CD4-positive, alpha-beta T cell treated with Interleukin-17A for 1 hour (primary cell): ENCODE measurements at places on chromosomes 1 and 21.

GRCh38 chr1:204223129-204223860 is 9.5 kb upstream of the GOLT1A start:
- no peak for DNase-seq

GRCh38 chr1:11475748-11476147 is 3.2 kb upstream of the DISP3 start:
- no peak for DNase-seq

GRCh38 chr1:6695868-6696267 is 5.7 kb downstream of the DNAJC11 start:
- no peak for DNase-seq

DNA sequence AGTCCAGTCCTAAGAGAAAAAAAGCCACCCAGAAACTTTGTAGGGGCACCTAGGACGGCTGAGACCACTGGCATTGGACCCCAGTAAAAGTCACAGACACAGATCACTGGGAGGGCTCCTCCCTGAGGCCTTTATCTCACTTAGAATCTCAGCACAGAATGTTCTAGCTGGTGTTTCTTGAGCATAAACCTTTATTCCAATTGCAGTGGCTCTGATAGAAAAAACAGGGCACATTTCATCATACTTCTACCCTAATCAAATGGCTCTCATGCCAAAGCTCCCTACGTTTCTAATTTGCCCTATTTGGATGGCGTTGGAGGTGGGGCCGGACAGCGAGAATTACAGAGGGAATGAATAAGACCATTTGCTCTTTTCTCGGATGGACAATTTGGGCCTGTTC is 53.8 kb downstream of the NGF start:
- DNase-seq = no peak

DNA sequence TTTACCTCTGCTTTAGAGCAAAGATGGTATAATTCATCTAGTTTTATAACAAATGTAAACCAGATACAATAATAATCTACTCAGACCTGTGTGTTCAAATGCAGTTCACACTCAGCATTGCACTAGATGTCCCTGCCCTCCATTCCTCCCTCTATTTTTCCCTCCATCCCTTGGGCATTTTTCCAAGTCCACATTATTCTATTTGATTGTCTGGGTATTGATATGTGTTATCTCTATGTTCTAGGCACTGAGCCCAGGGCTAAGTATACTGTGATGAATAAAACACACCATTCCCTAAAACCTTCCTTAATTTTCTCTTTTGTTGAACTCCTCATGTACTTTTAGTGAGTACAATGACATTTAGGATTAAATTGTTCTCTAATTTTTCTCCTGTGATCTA is 66.2 kb upstream of the HMCN1 start:
- DNase-seq = no peak

- DNase-seq = no peak
These were observed 39.5 kb downstream of the TGFB2 start for GRCh38 chr1:218384581-218384993.

GRCh38 chr21:34154878-34155277 is 81.5 kb downstream of the MRPS6 start:
- DNase-seq = no peak

GRCh38 chr1:3052501-3052900 is 16.5 kb upstream of the PRDM16 start:
- DNase-seq = no peak

GRCh38 chr1:87403061-87403820 is 74.6 kb downstream of the LMO4 start:
- DNase-seq = no peak

DNA sequence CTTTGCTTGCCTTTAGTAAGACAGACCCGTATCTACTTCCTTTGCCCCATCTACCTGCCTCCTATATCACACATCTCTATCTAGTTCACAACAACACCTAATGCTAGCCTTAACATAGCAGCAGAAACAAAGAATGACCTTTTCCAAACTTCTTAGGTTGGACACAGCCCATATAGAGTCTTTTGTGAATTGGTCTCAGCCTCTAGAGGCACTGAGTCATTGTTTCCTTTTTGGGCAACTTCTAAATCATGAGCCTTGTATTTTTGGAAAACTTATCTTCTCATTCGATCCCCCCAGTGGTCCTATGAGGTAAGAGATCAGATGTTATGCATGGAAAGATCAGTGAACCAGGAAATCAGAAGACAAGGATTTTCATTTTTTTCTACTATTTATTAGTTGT is 679.4 kb upstream of the USP24 start:
- DNase-seq = no peak

DNA sequence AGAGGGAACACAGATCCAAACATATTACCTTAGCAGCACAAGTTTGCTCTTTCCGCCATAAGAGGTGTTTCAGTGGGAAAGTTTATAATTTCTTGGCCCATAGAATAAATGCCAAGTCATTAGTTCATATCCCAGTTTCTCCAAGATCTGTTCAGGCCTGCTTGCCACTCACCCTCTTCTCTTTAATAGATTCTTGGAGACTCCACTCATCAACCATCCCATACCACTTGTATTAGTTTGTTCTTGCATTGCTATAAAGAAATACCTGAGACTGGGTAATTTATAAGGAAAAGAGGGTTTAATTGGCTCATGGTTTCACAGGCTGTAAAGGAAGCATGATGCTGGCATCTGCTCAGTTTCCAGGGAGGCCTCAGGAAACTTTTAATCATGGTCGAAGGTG is 34.8 kb upstream of the MYSM1 start:
- no peak for DNase-seq

DNA sequence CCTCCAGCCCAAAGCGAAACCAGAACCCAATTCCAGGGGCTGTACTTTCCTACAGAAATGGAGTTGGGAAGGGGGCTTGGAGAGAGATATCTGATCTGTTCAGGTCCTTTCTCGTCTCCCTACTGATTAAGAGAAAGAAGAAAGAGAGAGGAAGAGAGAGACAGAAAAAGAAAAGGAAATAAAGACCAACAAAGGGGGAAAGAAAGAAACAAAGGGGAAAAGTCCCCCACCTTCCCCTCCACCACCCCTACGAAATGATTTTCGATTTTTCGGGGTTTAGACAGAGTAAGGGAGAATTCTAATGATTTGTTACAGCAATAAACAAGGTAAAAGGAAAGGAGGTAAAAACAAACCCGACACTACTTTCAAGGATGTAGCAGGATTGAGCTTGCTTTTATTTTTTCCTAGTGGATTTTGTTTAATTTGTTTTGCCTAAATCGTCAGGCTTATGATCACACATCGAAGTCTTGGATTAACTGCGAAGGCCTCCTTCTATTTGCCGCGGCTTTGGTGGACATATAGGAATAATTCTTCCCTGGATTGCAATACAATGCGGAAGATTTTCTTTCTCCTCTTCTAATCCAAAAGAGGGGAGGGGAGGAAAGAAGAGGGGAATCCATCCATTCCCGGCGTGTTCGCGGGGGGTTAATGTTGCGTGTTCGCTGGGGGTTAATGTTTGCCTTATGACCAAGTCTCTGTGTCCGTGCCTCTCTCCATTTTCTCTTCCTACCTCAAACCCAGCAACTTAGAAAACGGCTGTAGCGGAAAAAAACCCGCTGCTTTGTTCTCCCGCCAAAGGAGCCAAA is 1.9 kb downstream of the TAL1 start:
- no peak for DNase-seq

DNA sequence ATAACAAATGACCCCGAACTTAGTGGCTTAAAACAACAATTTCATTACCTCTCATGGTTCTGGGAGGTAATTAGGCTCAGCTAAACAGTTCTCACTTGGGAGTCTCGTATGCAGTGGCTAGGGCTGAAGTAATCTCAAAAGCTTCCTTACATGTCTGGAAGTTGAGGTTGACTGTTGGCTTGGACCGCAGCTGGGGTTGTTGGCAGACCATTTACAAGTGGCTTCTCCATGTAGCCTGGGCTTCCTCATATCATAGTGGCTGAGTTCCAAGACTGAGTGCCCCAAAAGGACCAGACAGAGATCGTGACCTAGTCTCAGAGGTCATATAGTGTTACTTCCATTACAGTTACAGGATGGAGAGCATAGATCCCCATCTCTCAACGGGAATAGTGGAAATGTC is 2.4 kb upstream of the POGZ start:
- no peak for DNase-seq

DNA sequence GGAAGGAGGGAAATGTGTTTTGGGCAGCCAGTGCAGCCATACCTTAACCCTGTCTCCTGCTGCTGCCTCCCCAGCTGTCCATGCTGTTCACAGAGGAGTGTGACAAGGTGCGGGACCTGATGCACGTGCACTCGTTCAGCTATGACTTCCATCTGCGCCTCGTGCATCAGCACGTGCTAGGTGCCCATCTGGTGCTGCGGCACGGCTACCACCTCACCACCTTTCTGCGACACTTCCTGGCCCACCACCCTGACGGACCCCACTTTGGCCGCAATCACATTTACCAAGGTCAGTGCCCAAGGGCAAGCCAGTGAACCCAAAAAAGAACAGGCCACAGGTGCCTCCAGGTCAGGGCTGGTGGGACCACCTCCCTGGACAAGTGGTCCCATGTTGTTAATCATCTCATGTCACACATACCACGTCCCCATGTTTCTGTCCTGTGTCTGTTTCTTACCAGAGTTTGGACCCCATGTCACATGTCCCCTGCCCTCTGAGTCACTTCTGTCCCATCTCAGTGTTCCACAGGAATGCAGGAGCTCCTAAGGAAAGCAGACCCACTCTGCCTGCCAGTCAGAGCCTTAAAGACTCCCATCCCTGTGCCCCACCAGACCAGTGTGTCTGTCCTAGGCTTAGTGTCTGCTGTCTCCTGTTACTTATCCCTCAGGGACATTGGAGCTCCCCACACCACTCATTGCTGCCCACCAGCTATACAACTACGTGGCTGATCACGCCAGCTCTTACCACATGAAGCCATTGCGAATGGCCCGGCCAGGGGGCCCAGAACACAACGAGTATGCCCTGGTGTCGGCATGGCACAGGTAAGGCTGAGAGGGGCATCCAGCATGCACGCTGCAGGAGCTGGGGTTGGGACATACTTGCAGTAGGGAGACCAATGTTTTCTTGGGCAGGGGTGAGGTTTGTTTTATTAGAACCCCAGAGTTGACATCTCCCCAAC is 6.6 kb downstream of the HYI start:
- DNase-seq = no peak

DNA sequence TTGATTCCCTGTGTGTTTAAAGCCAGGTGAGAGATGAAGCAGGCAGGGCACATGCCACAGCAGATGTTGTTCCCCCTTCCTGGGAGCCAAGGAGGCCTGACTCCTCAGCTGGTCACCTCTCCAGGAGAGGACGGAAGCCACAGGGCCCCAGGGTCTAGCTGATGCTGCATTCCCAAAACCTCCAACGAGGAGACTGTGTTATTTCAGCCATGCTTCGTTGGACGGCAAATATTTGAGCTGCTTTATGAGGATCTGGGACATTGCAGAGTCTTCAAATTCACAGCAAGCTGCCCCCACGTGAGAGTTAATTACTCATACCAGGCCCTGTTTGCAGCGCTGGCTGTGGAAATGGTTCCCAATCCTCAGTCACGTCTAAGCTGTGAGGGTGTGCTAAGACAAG is 85.3 kb downstream of the CDC7 start:
- DNase-seq = no peak

DNA sequence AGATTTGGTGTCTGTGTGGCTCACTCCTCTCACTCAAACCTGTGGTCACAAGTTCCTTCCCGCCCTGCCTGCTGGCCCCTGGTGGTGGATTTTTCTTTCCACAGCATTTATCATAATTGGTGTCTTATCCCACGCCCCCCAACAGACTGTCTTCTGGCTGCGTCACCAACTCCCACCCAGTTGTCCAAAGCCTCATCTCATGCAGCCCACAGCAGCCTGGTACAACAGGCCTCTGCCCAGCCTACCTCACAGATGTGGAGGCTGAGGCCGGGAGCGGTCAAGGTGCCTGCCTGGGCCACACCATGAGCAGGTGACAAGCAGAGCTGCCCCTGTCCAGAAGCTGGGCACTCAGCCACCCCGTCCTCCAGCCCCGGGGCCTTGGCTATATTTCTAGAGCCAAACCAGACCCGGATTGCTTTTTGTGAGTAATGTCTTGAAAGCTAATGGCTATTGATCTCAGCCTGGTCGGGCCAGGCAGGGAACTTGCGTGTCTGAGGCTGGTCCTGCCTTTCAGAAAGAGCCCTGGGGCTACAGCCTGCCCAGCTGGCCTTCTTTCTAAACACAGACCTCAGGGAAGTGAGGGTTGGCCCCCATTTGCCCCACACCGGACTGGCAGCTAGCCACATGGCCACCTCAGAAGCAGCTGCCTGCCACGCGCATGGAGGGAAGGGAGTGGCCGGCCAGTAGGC is 2.6 kb downstream of the KCNAB2 start:
- DNase-seq = no peak

- no peak for DNase-seq
These were observed 187.0 kb upstream of the USP24 start for GRCh38 chr1:55402142-55402541.

DNA sequence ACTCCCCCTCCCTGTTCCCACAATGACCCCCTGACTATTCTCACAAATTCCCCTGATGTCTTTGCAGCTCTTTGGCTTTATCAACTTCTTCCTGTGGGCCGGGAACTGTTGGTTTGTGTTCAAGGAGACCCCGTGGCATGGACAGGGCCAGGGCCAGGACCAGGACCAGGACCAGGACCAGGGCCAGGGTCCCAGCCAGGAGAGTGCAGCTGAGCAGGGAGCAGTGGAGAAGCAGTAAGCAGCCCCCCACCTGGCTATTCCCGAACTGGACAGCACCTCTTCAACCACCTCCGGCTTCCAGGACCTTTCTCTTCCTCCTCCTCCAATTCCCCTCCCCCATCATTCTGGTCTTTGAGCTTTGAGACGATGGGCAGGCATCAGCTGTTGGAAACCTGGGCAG is 4.4 kb upstream of the ATXN7L2 start:
- DNase-seq = no peak
